ENCODE measurements at places on chromosomes 5 and 9.

DNA sequence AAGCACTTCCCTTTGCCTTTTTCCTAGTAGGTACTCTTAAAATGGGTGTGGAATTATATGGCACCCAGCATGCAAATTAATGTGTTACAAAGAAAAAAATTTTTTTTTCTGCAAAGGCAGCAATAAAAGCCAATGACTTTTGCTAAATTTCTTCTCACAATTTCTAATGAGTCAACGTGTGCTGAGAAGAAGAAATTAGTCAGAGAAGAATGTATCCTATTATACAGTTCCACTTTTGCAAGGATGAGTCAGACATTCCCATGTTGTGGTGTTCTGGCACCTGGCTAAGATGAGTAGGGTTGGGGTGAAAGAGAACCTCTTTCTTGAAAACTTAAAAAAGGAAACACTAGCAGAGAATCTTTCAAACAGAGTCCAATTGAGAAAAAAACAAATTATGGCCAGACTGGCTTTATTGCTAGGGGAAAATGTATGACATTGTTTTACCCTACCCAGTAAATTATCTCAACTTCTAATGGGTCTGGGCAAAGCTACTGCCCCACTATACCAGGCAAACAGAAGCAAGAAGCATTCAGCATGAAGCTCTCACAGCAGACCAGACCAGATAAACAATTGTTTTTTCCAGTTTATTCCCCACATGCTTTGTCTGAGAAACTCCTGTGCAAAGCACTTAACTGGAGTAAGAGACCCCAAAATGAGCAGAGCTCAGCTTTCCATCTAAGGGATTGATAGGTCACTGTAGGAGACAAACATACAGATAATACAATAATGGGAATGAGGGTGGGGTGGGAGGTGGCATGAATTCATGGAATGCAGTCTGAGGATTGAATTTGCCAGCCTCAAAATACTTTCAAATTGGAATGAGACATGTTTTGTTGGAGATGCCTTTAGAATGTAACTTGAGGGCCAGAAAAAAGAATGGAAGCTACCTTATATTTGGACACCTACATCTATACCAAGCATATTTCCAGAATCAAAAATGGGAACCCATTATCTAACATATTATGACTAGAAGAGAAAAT, 220.8 kb upstream of the RFX3 start:
- DNase-seq: no peak

DNA sequence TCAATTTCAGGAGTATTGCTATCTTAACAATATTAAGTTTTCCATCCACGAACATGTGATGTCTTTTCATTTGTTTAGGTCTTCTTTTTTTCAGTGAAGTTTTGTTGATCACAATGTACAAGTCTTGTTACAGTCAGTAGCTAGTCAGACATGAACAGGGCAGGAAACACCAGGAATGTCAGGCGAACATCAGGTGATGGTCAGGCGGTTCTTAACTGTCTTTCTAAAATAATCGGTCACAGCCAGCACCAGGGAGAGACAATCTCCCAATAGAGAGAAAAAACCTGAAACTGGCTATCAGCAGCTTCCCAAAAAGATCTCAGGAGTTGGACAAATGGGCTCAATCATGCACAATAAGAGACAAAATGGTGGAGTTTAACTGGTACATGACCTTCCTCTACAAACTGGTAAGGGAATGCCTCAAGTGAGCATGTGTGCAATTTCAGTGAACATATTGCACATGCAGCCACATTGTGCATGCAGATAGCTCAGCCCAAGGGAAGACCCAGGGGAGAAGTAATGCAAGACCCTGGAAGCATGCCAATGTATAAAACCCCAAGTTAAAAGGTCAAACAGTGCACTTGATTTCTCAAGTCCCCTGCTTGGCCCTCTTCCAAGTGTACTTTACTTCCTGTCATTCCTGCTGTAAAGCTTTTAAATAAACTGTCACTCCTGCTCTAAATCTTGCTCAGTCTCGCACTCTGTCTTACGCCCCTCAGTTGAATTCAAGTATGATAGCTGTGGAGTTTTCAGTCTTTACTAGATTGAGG, 176.1 kb upstream of the RASEF start:
- no peak for DNase-seq

GRCh38 chr5:16742938-16743337, 126.1 kb upstream of the RETREG1 start:
- no peak for DNase-seq

- no peak for DNase-seq
Observed at GRCh38 chr5:172540099-172540870, 86.0 kb upstream of the SH3PXD2B start.

DNA sequence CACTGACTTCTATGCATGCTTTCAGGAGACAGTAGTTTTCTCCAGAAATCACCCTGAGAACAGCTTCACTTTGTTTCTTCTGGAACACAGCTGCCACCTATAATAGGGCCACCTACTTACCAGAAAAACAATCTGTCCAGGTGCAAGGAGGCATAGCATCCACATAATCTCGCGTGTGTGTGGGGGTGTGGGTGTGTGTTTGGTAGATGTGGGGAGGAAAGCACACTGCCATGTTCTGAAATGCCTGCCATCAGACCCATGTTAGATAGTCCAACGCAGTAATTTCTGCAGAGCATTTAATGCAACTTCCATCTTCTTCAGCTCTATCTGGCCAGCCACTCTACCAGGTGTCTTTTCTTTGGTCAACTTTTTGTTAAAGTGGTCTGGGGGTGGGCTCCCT, 102.9 kb downstream of the ACER2 start:
- no peak for DNase-seq

DNA sequence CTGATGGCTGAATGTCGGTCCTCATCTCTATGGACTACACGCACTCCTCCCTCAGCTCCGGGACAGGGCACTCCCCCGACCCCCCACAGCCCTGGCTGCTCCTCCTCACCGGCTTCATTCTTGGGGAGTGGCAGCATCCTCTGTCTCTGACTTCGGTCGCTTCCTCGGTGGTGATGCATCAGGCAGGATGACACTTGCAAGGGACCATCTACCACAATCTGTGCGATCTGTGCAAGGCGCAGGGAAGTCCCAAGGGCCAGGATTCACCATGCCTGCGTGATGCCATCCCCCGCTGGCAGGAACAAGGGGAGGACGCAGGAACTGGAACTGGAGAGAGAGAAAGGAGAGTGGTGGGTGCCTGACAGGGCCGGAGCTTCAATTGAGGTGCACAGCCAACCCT, 2.2 kb upstream of the CACNA1B start:
- DNase-seq: no peak

- DNase-seq: no peak
Observed at GRCh38 chr5:127136908-127137307, 63.6 kb upstream of the C5orf63 start.

DNA sequence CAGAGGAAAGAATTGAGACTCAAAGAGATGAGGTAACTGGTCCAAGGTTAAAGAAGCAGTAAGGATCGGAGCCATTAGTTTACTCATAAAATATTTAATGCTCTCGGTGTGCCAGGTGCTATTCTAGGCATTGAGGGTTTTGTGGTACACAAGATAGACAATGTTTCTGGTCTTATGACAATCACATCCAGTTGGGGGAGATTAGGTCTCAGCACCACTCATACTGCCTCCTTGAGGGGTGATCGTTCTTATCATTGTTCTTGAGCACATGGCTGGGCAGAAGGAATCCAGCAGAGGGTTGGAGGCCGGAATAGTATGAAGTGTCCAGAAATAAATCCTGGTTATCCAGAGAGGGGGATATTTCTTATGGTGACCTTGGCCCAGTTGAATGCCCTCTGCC, 40.7 kb upstream of the LCP2 start:
- no peak for DNase-seq

DNA sequence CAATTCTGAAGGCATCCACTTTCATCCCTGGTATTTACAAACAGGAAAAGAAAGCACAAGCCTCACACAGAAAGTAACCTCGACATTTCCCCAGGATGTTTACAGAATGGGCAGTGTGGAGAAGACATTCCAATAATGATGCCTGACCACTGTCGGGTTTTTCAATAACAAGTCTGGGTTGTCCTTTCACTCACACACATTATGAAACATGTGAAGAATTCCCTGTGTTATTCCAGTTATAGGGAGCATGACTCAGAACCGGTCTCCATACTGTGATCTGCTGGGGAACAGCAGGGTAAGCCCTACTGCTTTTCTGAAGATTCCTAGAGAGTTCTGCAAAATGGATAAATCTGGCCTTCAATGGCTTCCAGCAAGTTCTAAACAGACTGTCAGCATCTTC, 155.3 kb downstream of the ADAMTS12 start:
- DNase-seq: no peak

- no peak for DNase-seq
Observed at GRCh38 chr9:26054600-26055520, 376.6 kb upstream of the TUSC1 start.

GRCh38 chr5:176740131-176740701, 70.1 kb upstream of the UNC5A start:
- DNase-seq: no peak

GRCh38 chr9:111316796-111317195, 13.2 kb downstream of the OR2K2 start:
- DNase-seq: no peak

DNA sequence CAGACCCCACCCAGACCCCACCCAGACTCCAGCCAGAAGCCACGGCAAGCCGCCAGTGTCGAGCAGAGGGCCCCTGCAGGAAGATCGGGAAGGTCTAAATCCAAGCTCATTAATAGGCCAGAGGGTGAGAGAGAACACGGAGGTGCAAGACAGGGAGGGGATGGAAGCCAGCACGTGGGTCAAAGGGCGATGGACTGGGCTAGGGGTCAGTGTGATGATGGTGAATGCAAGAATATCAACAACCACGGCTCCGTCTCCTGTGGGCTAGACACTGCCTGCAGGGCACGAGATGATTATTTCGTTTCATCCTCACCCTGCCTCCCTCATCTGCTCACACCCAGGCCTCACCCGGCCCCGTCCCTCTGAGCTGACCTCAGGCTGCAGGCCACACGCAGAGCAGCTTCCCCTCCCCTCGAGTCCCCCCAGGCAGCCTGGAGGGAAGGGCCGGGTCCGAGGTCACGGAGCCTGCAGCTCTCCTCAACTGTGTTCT, 122.0 kb downstream of the COL23A1 start:
- no peak for DNase-seq

GRCh38 chr5:180012316-180012715, 59.2 kb downstream of the RNF130 start:
- DNase-seq: no peak

DNA sequence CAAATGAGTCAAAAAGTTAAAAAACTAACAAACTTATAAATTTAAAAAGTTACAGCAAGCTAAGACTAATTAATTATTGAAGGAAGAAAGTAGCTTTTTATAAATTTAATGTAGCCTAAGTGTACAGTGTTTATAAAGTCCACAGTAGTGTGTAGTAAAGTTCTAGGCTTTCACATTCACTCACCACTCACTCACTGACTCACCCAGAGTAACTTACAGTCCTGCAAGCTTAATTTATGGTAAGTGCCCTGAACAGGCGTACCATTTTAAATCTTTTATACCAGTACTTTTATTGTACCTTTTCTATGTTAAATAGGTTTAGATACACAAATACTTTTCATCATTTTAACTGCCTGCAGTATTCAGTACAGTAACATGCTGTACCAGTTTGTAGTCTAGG, 80.0 kb upstream of the C9orf72 start:
- DNase-seq: no peak

GRCh38 chr9:104903609-104904008, 24.3 kb downstream of the ABCA1 start:
- no peak for DNase-seq

GRCh38 chr9:126391713-126392661, 65.4 kb downstream of the MVB12B start:
- DNase-seq: no peak

DNA sequence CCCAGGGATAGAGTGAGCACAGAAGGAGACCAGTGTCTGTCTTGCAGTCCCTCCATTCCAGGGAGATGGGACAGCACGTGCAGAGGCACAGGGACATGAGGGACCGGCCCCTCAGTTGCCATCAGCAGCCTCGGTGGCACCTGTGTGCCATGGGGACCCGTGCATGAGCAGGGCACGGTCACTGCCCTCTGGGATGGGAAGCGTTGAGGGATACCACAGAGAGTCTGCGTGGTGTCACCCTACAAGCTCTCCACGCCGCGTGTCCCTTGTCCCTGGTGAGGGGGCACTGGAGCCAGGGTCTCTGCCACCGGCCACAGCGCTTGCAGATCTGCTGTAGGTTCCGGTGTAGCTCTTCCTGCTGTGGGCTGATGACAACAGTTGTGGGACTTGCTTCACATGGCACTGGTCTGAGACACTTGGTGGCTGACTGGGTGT, 108.1 kb downstream of the CACNA1B start:
- no peak for DNase-seq

DNA sequence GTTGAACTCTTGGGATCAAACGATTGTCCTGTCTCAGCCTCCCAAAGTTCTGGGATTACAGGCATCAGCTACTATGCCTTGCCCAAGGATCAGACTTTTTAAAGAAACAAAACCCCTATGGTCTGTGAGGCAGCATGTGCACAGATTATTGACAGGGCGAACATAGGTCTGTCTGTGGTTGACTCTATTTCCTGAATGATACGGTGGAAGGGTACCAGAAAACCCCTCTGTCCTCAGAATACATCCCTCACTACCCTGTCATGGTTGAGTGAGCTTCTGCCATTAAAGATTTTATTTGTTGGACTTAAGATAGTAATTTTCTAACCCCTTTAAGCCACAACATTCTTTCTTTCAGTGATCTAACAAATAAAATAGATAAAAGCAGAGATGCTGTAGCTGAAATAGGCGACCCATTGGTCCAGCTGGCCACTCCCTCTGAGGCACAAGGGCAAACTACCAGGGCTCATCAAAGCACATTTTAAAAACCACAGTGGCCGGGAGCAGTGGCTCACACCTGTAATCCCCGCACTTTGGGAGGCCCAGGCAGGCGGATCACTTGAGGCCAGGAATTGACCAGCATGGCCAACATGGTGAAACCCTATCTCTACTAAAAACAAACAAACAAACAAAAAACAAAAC, 84.9 kb upstream of the ANKRD55 start:
- DNase-seq: no peak

- DNase-seq: no peak
Observed at GRCh38 chr9:123395276-123395688, 39.3 kb downstream of the CRB2 start.

- DNase-seq: no peak
Observed at GRCh38 chr9:133004091-133004998, 25.9 kb downstream of the GFI1B start.

GRCh38 chr9:129401623-129402370, 219.1 kb downstream of the C9orf50 start:
- no peak for DNase-seq

GRCh38 chr5:128101676-128102075, 18.1 kb downstream of the SLC12A2 start:
- no peak for DNase-seq
